ENCODE measurements at places on chromosomes 7 and 10.

DNA sequence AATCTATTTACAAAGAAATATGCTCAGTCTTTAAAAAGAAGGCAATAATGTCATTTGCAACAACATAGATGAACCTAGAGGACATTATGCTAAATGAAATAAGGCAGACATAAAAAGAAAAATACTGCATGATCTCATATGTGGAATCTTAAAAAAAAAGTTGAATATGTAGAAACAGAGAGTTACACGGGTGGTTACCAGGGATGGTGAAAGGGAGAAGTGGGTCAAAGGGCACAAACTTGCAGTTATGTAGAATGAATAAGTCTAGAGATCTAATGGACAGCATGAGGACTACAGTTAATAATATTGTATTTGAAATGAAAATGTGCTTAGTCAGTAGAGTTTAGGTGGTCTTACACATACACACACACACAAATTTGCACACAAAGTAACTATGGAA is 88.2 kb upstream of the CCDC71L start:
- no peak for DNase-seq

DNA sequence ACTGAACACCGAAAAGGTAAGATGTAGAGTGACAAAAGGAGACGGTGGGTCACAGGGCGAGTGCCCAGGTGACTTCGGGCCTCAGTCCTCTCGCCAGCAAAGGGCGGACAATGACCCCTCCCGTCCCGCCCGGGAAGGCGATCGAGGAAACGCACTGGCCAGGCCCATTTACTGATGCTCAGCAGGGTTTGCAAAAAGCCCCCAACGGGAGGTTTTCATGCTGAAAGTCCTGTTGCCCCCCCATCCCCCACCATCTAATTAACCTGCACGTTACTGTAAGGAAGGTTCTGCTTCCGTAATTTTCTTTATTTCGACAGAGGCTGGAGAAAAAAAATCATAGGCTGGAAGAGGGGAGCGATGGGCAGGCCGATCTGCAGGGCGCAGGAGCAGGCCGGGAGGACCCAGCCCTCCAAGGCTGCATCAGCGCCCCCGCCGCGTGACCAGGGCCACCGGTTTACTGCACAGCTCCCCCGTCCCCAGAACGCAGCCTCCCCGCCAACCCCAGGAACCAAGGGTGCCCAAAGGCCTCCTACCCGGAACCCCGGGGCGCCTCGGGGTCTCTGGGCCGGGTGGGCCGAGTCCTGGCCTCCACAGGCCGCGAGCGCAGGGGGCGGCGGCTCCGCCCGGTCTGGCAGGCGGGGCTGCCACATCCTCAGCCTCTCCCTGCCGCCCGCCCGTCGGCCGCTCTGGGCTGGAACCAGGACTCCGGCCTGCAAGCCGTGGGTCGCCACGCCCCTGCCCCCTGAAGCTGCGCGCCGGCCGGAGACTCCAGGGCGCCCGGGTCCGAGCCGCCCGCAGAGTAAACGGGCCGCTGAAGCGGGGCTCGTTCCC is 613 bp downstream of the OAT start:
- DNase-seq = no peak

DNA sequence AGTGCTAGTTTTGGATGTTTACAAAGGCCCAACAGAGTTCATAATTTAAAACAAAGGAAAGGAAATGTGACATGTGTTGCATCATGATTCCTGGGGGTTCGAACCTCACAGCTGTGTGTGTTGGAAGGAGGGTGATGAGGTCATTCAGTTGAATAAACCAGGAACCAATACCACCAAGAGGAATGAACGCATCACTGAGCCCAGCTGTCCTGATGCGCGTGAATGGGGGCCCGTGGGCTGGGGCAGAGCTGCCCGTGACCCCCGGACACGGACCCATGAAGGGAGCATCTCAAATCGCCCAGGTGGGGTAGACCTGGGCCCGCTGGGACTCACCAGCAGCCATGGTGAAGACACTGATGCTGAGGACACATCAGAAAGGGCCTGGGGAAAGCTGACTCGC is 33.0 kb downstream of the BRI3 start:
- no peak for DNase-seq

DNA sequence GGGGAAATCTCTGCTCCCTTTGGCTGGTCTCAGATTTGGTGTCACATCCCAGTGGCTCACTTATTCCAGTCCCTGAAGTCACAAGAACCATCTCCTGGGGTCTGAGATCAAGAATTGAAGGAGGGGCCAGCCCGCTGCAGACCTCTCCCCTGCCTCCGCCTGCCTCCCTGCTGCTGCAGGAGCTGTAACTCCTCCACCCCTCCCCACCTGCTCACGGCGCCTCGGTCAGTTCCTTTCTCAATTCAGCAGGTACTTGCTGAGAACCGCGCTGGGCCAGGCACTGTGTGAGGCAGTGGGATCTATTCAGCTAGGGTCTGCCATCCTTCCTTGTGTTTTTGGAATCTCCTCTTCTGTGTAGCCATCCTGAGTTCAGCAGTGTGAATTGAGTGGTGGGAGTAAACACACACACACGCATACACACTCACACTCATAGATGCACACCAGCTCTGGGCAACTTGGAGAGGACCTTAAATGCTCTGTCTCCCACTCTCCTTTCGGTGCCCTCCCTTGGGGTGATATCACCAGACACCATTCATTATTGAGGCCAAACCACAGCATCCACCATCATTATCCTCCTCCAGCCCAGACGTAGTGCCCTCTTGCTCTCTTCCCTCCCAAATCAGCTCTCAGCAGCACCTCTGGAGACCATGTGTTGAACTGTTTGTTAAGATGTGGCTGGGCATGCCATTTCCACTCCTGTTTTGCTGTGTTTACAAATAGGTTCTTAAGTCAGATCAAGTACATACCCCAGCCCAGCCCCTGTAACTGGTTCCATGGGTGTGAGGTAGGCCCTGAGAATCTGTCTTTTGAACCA is 22.0 kb upstream of the ANKRD2 start:
- no peak for DNase-seq

DNA sequence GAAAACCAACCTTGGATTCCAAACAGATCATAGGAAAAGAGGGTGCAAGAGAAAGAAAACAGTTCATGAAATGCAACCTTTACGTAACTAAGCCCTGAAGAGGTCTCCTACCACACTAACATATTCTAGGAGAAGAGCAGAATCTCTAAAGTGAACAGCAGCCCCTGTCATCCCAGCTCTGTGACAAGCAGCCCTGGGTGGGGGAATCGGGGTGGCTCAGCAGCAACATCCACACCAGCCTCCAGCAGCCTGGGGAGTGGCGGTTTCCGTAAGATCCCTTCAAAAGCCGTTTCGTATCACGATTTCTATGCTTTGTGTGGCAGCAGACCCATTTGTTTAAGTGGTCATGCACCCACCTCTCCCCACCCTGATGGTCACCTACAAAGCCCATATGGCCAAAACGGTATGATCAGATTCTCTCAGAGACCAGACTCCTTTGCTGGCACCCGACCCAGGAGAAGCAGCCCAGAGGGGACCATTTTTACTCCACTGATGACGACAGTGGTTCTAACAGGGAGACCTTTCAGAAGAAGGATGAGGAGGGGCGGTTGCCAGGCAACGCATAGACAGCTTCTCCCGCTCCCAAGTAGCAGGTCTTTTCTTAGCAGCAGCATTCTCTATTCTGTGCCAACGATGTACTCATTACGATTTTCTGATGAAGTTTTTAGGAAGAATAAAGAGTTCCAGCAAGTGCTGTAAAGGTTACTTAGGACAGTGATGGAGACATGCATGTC is 300.6 kb downstream of the DNAJB6 start:
- no peak for DNase-seq

- DNase-seq = peak; percentile 44
Measured at GRCh38 chr7:118573085-118573484, 348.6 kb downstream of the ANKRD7 start.

DNA sequence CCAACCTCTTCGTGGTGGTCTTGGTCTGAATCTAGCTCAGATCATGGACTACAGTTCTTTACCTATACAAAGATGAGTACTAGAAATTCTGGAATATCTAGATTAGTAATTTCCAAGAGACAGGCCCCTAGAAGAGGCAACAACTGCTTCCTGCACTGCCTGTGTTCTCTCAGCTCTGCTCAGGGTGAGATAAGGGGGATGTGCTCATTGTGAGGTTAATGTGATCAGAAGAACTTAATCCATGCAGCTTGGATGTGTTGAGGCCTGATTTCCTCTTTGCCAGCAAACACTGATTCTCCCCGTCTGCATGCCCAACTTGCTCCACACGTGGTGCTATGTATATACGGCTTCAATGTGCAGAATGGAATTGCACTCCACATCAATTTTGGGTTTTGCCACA is 268.0 kb downstream of the PHTF2 start:
- DNase-seq = no peak

GRCh38 chr10:80528185-80528700 is 9.5 kb upstream of the SH2D4B start:
- no peak for DNase-seq

GRCh38 chr7:25750744-25751508 is 401.1 kb upstream of the NFE2L3 start:
- DNase-seq = no peak

- no peak for DNase-seq
Measured at GRCh38 chr10:60069311-60069710, 163.0 kb upstream of the CCDC6 start.

- DNase-seq = no peak
Measured at GRCh38 chr10:94487575-94487974, 58.0 kb upstream of the HELLS start.
